ENCODE measurements at places on chromosomes 7 and 10.

- DNase-seq: no peak
Measured at GRCh38 chr7:144818511-144818910, 17.3 kb downstream of the TPK1 start.

DNA sequence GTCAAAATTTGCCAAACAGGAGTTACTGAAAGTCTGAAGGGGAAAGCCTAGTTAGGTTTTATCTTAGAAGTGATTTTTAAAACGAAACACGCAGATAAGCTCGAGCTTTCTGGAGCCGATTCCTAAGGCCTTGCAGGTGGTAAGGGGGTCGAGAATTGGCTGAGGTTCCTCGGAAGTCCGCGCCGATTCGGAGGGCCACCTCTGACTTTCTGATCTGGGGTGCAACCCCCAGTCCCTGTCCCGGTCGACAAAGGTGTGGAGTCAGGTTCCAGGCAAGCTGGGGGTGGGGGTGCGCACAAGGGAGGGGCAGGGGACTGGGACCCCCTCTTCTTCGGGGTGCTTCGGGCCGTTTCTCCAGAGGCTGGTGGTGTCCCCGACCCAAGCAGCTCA, 701 bp upstream of the CUL1 start:
- no peak for DNase-seq

- DNase-seq: no peak
Measured at GRCh38 chr10:88963318-88963717, 10.7 kb upstream of the ACTA2 start.

DNA sequence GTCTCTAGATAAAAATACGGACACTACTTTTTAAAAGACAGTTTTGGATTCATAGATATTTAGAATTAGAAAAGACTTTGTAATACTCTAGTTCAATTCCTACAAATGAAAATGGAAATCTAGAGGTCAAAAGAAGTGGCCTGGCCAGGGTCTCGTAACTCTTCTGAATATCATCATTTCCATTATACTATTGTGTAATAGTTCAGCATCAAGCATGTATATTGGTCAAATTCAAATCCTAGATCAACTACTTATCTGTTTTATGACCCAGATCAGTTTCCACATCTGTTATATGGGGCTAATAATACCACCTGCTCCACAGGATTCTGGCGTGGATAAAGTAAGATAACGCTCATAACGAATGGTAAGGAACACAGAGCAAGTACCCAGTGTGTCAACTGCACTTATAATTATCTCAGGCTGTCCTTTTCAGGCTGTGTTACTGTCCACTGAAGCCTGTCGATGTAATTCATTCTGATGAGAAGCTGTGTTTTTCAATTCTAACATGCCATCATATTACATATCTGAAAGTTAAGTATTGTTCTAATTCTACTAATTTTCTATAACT, 54.3 kb downstream of the ARHGAP21 start:
- no peak for DNase-seq

DNA sequence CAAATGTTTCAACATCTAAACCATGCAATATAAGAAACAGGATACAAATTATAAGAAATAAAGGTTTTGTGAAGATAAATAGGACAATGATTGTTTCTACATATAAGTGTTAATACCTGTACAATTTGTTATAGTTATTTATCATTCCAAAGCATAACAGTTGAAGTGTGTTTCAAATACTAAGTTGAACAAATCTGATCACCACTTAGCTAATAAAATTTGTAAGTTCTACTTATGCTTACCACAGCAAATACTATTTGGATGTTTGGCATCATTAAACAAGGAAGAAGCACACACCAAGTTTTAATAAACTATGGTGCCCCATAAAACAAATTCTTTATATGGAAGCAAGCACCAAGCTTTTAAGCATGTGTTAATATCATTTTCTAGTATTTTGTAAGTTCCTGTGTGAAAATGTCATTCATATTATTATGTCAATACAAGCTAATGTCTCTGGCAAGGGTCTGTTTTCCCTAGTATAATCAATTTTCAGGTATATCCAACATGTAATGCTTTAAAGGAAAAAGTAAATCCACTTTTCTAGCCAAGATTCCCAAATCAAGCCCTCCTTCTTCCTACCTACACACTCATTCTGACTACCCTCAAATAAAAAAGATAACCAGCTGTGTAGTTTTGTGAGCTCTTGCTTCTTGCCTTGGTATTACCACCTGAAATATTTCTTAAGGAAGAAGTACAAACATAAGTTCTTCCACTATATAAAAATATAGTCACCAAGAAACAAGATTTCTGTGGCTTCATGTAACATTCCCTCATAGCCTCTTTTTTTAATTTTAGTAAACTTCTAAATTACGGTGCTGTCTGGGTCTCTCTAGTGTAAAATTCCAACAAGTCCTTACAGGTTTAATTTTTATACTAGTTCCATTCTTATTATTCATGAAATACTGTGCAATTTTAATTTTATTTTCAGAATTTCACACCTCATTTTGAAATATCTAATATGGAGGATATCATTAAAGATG, 9.2 kb downstream of the SKAP2 start:
- no peak for DNase-seq

DNA sequence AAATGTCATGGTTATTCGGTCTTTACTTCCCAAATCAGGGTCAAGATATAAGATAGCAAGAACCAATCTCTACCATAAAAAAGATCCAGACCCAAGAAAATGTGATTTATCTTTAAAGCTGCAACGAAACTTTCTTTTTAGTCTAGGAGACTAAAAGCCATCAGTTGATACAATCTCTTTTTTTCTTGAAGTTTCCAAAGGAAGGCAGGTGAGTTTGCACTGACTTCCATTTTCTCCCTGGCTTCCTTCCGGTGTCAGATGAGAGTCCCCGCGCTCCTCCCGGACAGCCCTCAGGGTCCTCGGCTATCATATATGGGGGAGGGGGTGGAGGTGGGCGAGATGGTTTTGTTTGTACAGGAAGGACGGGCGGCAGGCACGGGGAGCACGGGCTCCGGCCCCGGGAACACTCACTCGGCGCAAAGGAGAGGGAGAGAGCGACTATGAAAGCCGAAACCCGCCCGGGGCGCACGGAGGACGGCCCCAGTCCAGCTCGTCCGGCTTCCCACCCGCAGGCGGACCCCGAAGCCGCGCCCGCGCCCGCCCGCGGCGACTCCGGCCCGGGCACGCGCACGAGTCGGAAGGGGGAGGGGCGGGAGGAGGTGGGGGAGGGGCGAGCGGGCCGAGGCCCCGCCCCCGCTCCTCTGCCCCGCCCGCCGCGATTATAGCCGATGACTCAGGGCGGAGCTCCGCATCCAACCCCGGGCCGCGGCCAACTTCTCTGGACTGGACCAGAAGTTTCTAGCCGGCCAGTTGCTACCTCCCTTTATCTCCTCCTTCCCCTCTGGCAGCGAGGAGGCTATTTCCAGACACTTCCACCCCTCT, at the start of gene BAG3:
Gene BAG3 (plus strand): TSS at position 689 of the 822 bp plus-strand sequence. CDS start 296 bp downstream, outside the sequence.
- DNase-seq: peak; percentile 67

- no peak for DNase-seq
Measured at GRCh38 chr7:116630932-116631671, 40.9 kb upstream of the MET start.

DNA sequence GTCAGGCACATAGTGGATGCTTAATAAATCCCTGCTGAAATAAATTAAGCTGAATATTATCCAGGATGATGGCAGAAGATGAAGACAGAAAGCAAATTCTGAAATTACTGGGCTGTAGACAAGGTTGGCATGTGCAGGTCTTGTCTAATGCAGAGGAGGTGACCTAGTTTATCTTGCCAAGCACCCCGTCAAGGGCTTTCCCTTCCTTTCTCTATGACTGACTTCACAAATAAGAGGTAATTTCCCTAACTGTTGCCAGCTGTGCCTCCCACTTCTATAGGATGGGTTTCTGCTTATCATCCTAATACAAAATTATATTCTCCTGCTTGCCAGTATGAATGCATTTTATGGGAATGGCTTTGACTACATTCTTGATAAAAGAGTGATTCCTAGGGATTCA, 38.0 kb downstream of the LHFPL3 start:
- no peak for DNase-seq

DNA sequence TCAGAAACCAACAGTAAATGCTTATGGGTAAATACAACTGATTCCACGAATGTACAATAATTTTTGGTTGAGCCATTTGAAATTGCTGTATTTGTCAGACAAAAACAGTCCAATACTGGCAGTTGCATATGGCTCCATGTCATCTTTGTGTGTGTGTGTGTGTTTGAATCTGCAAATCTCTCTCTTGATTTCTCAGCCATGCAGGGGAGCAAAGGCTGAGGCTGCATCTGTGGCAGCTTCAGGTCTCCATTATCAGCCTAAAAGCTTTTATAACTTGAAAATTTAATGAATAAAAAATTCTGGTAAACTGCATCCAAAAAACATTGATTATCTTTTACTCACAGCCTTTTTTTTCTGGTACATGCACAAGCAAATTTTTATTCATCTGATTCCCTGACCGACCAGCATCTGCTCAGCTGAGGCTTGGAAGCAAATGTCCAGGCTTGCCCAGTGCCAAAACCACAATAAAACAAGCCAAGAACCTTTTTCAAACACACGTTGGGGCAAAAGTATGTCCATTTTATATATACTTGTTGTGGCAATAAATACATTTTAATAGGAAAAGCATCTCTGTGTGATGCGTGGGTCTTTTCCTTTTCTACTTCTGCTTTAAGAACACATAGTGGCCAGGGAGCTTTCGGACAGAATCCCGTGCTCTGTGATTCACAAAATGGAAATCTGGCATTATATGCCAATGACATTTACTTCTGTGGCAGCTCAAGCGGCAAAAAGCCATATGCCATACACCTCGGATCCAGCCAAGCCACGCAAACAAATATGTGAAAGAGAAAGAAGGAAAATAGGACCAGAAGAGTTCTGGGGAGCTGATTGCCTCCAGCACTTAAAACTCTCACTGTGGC, 275.6 kb upstream of the AOAH start:
- DNase-seq: no peak

- DNase-seq: no peak
Measured at GRCh38 chr10:94038024-94038423, 44.3 kb downstream of the PLCE1 start.

DNA sequence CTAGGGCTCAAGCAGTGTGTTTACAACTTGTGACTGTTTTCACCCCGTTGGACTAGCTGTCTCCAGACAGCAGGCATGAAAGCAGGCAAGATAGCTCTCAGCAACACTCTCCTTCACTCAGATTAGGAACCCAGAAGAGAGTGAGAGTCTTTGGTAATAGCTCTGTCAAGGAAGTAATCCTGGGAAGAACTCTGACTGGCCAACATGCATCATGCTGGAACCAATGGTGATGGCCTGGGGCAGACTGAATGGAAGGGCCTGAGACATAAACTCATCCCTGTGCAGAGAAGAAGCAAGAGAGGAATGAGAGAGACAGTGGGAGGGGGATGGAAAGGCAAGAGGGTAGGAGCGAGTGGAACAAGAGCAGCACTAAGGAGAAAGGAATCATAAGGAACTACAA, 48.9 kb downstream of the AKR1D1 start:
- no peak for DNase-seq

DNA sequence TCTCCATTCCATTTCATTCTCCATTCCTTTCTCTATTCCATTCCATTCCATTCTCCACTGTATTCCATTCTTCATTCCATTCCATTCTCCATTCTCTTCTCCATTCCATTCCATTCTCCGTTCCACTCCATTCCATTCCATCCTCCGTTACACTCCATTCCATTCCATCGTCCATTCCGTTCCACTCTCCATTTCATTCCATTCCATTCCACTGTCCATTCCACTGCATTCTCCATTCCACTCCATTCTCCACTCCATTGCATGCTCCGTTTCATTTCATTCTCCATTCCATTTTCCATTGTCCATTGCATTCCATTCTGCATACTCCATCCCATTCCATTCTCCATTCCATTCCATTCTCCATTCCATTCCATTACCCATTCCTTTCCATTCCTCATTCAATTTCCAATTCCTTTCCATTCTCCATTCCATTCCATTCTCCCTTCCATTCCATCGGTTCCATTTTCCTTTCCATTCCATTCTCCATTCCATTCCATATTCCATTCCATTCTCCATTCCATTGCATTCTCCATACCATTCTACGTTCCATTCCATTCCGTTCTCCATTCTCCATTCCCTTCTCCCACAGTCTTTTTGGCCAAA, 78.3 kb downstream of the NSUN6 start:
- DNase-seq: no peak

DNA sequence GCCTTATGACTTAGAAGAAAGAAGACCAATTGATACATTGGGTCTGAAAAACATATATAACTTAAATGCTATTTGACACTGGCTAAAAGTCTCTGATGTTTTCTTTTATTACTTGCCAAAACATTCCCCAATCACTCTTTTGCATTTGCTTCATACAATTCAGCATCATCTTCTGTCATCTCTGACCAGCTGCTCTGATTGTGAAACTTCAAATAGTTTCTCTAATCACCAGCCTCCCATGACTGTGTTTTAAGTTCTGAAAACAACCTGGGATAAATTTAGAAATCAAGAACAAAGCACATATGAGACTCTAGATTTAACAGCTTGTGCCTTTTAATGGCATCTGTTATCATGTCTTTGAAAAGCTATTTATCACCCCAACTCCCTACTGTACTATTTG, 208.4 kb upstream of the KCND2 start:
- no peak for DNase-seq

- DNase-seq: no peak
Measured at GRCh38 chr7:27174874-27175625, 930 bp upstream of the HOXA10 start.

- no peak for DNase-seq
Measured at GRCh38 chr7:157357129-157358040, 20.6 kb downstream of the DNAJB6 start.

GRCh38 chr7:90788052-90788451, 191.9 kb downstream of the CDK14 start:
- no peak for DNase-seq

DNA sequence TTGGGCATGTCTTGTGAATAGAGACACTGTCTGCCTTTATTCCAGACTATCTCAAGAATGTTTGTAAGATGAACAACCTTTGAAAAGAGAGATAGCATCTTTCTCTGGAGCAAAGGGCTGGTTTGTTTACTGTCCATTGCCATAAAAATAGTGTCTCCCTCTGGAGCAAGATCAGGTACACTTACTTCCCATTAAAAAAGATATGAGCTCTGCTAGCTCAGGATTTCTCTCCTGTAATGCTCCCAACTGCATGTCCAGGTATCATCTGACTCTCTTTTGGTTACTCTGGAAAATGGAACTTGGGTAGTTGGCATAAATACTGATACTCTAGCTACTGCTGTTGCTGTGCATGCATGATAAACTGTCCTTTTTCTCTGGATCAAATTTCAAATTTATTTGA, 381.1 kb downstream of the TFEC start:
- DNase-seq: no peak

DNA sequence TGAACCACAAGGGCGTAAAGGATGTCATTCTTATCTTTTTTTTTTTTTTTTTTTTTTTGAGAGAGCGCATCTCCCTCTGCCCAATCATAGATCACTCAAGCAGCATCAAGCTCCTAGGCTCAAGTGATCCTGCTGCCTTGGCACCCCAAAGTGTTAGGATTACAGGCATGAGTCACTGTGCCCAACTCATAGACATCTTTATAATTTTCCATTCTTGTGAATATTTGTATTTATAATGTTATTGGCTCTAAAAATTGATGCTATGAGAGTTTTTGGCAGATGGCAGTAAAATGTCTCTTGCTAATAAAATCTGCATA, 128.7 kb downstream of the AKR1D1 start:
- no peak for DNase-seq

All from activated CD8-positive, alpha-beta memory T cell treated with anti-CD3 and anti-CD28 coated beads for 4 hours (primary cell).